Stimulated activated CD4-positive, alpha-beta T cell treated with anti-CD3 and anti-CD28 coated beads, Interleukin-1b, Interleukin-23, amount 100 ng/mL, for 1 hour (primary cell): ENCODE measurements at places on chromosomes 13 and 19.

DNA sequence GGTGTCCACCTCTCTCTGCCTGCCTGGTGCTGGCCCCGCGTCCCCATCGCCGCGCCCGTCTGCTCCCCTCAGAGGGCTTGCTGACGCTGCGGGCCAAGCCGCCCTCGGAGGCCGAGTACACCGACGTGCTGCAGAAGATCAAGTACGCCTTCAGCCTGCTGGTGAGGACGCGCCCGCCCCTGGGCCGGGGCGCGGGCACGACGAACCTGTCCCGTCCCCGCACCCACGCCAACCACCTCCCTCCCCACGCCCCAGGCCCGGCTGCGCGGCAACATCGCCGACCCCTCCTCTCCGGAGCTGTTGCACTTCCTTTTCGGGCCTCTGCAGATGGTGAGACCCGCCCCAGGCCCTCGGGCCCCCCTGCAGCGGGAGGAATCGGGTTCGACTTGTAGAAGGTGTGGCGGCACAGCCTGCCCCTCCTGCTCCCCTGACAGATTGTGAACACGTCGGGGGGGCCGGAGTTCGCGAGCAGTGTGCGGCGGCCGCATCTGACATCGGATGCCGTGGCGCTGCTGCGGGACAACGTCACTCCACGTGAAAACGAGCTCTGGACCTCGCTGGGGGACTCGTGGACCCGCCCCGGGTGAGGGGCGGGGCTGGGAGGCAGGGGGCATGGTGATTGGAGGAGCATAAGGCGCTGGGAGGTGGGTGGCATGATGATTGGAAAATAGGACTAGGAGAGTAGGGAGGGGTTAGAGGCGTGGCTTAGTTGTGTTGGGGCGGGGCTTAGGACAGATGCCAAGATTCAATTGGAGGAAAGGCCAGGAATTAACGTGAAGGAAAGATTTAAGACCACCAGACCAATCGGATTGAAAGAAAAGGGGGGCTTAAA, 6.6 kb downstream of the EPS8L1 start:
- no peak for DNase-seq

DNA sequence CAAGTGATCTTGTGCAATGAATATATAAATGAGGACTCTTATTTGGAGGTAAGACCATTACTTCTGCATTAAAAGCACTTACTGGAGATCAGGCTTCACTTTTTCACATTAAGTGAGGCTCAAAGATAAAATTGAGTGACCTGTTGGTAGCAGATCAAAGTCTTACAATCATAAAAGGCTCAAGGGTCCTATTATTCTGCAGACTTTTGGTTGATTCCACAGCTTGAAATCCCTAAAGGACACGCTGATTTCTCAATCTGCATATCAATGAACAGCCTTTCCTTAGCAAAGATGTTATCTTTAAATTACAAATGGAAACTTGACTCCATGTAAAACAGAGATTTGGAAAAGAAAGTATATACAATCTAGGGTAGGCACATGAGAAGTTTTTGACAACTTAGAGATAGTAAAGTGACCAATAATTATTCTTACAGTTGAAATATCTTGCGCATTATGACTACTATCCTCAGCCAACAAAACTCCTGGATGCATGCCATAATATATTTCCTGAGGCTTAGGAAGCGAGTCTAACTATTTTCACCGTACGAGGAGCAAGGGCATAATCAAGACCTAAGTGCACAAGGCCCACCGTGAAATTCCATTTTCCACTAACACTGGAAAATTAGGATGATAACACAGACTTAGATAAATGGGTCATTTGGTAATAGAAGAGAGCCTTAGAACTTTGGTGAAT, 640.7 kb downstream of the LIG4 start:
- no peak for DNase-seq

- DNase-seq, result no peak
Measured at GRCh38 chr13:84951128-84951527, 848.1 kb downstream of the SLITRK6 start.

- no peak for DNase-seq
Measured at GRCh38 chr19:27964185-27964584, 1248.8 kb downstream of the UQCRFS1 start.

DNA sequence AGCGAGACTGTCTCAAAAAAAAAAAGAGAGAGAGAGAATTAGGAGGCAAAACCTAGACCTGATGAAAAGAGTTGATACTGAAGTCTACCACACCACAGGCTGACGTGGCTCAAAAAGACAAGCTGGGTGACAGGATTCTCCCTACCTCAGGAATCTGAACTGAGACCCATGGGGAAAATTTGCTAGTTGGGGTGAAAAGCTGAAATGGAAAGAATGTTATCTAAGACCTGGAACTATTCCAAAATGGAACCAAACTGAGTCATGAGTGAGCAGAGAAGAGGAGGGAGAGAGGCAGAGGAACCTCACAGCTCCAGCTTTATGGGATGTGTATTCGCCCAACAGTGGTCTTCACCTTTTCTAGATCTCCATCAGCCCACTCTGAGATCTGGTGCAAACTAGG, 11.7 kb downstream of the SMG9 start:
- no peak for DNase-seq

- peak; percentile 10 for DNase-seq
Measured at GRCh38 chr13:114019367-114019766, 45.5 kb upstream of the C13orf46 start.

GRCh38 chr13:46577696-46578589, 25.0 kb downstream of the LRCH1 start:
- no peak for DNase-seq

DNA sequence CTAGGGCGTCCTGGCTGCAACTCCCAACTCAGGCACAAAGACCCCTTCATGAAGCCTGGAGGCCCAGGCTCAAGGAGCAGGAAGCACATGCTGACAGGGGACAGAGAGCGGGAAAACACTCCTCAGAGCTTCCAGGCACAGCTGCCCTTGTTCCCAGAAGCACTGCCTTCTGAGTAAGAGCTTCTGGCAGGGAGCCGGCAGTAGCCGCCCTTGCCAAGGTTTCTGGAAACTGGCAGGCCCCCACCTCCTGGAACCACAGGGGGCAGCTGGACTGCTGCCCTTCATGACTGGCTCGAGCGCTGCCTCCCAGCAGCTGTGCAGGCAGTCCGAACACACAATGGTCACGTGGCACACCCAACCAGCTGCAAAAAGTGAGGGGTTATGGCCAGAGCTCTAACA, 33.6 kb upstream of the EPHX3 start:
- no peak for DNase-seq

DNA sequence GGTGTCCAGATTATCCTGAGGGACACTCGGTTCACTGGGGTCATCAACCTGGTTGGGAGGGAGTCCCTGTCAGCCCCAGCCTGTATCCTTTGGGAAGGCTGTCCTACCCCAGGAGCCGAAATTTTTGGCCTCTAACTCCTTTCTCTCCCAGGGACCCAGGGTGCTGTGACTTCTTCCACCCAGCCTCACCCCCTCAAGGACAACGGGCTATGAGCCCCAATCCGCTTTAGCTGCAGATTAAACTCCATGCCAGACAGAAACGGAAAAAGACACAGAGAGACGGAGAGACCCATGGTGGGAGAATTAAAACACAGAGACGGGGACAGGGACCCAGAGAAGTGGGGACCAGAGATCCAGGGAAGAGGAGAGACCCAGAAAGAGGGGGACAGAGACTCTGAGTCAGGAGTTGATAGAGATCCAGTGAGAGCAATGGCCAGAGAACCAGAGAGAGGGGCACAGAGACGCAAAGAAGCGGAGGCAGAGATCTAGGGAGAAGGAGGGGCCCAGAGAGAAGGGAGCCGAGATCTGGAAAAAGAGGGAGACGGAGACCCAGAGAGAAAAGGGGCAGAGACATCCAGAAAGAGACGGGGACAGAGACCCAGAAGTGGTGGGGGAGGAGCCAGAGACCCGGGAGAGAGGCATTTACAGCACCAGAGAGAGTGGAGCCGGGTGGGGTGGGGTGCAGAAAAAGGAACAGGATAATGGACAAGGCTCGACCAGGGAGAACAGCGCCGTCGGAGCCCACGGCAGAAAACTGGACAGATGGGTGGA, 703 bp downstream of the SLC17A7 start:
- no peak for DNase-seq

DNA sequence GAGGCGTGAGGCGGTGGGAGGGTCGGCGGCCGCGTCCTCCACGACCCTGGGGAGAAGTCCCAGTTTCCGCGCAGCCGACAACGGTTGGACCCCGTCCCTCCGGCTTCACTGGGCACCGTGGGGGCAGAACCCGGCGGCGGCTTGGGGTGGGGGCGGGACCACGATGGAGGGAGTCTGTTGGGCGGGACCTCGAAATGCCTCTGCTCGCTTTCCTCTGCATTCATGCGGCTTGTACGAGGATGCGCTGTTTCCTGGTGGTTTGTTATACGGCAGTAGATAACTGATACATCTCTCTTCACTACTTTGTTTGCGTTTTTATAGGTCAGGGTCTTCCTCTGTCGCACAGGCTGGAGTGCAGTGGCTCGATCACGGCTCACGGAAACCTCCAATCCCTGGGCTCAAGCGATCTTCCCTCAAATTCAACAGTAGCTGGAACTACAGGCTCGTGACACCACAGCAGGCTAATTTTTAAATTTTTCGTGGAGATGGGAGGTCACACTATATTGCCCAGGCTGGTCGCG, 24.6 kb upstream of the ZNF846 start:
- peak; percentile 28 for DNase-seq

GRCh38 chr19:37929355-37929923, 22.4 kb downstream of the SIPA1L3 start:
- no peak for DNase-seq

DNA sequence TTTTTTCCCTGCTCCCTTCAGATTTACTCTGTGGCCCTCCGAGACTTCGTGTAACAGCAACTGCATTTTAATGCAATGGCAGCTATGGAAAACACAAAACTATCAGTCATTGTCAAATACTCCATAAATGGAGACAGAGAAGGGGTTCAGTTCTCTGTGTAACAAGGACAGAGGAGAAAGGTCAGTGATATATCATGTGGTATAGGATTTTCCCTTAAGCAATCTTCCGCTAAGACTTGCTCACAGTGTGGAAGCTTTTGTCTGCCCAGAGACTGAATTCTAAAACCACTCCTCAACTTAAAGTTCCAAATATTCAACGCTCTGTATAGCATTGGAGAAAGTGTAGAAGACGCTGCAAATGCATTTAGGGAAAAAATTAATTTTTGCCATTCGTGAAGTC, 111.3 kb upstream of the EDNRB start:
- DNase-seq, result no peak

GRCh38 chr19:53849237-53849676, 18.4 kb upstream of the MYADM start:
- no peak for DNase-seq

DNA sequence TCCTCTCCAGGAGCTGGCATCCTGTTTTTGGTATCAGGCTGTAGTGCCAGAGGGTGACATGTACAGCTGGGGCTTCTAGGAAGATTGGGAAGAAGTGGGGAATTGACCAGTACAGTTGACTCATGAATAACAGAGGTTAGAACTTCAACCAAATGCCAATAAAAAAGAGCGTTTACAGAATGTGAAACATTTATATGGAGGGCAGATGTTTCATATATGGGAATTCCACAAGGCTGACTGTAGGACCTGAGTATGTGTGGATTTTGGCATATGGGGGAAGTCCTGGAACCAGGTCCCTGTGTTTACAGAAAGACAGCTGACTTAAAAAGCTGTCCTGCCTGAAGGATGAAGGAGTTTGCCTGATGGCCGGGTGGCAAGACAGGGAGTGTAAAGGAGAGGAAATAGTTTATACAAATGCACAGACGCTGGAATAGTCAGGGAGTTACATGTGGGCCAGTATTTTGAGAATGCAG, 5.2 kb downstream of the CHAMP1 start:
- no peak for DNase-seq

DNA sequence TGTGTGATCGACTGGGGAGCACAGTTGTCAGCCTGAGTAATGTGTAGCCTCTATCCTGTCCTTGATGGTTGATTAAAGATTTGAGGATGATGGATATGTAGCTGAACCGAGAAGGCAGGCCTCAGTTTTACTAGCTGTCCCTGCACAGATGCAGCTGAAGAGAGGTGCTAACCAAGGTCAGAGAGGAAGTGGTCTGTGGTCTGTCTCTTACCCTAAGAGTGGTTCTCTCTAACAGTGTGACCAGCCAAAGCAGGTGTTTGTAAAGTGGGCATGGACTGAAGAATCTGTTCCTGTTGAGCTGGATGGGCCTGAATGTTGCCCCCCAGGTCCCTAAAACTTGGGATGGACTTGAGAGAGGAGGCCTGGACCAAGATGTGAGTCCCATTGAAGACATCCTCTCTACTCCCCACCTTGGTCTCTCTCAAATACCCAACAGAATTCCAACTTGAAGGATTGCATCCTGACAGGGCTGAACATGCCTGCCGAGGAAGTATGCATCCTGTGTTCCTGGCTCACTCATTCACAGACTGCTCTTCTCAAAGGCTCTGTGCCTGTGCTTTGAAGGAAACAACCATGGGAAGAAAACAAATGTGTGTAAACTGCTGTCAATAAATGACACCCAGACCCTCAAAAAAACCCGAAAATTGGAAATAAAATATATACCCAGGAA, 223.8 kb downstream of the MAB21L1 start:
- DNase-seq, result no peak

DNA sequence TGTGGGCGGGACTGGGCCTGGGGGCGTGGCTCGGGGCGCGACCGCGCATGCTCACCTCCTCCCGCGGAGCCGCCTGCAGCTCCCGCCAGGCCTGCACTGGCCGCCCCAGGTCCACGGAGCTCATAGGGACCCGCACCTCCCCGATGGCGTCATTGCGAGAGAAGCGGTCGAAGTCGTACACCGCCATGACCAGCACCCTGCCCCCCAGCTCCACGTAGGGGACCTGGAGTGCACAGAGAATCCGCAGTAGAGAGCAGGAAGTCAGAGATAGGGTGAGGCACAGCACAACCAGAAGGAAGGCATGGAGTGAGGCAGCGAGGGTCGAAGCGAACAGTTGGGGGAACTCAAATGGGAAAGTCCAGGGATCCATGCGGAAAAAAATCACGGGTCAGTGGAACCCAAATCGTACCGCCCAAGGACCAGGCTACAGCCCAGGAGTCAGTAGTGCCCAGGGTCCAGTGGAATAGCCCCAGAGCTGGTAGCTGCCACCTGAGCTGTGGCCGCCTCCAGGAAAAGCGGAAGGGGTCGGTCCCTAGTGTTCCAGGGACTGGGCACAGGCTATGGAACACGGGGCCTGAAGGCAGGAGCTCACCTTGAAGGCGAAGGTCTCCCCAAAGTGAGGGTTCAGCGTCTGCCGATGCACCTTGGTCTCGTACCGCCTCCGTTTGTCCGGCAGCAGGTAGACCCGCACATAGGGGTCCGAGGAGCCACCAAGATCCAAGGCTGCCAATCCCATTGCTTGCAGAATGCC, 4.8 kb downstream of the SYT5 start:
- DNase-seq, result no peak

DNA sequence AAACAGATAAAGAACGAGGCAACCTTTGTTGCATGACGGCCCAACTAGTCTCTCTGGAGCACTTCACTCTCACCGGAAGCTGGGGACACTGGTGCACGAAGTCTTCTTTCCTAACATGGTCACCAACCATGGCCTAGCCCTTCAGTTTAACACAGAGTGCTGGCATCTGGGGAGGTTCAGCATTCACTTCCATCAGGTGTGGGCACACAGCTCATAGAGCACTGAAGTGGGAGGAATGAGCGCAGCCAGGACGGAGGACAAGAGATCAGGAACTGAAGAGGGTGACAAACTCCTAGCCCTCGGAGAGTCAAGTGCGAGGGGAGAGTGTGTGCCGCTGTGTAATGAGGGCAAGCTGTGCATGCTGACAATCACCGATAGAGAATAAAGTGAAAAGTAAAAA, 92.4 kb downstream of the CDADC1 start:
- DNase-seq, result no peak

- no peak for DNase-seq
Measured at GRCh38 chr19:2070436-2070827, 19.4 kb upstream of the MKNK2 start.
